ENCODE measurements at places on chromosomes 1 and 21.
A peak's percentile ranks its signal among the peaks of the same experiment; 100 is the strongest.

DNA sequence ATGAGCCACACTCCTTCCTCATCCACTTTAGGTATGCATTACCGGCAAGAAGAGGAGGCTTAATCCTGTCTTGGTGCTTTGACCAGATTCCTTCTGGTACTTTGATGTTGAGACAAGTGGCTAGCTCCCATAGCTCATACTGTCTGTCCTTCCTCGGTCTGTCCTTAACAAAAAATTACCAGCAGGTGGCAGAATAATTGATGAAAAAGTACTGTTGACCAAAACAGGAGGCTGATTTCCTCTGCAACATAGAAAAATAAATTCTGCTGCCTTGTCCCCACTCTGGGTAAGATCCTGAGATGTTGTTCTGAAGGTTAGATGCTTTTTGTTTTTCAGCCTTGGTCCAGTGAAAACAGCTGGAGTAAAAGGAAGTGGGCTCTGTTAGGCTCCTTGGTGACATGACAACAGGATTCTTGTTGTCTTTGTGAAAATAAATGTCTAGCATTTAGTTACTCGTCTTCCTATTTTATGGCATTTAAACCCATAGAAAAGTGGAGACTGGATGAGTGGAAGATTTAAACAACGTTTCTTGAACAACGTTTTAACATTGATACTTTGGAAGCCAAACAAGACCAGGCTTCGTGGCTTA is 11.2 kb upstream of the HJV start:
- peak; percentile 70 for DNase-seq

DNA sequence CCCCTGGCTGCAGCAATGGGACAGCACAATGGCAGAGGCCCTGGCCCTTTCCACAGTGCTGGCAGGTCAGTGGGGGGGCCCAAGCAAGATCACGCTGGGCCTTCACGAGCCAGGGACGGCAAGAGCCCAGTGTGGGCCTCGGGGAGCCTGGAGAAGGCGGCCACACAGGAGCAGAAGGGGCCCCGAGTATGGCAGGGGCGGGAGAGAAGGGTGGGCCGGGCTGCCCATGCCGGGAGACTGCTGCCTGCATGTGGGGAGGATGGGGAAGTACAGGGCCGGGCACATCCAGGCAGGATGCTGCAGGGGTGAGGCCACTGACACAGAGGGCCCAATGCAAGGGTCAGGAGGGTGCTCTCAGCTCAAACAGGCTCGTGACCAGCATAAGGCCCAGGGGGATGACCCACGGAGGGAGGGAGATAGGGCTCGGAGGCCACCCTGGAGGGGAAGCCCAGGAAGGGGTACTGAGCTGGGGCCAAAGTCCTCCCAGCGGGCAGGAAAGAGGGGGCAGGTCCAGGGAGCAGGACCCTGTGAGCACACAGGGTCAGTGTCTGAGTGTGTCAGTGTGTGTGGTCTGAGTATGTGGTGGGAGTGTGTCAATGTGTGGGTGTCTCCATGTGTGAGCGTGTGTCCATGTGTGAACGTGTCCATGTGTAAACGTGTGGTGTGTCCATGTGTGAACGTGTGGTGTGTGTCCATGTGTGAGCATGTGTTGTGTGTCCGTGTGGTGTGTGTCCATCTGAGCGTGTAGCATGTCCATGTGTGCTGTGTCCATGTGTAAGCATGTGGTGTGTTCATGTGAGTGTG is 13.1 kb downstream of the SLC19A1 start:
- DNase-seq: no peak

- peak; percentile 63 for DNase-seq
Measured at GRCh38 chr1:94871031-94871430, 50.9 kb downstream of the SLC44A3 start.

DNA sequence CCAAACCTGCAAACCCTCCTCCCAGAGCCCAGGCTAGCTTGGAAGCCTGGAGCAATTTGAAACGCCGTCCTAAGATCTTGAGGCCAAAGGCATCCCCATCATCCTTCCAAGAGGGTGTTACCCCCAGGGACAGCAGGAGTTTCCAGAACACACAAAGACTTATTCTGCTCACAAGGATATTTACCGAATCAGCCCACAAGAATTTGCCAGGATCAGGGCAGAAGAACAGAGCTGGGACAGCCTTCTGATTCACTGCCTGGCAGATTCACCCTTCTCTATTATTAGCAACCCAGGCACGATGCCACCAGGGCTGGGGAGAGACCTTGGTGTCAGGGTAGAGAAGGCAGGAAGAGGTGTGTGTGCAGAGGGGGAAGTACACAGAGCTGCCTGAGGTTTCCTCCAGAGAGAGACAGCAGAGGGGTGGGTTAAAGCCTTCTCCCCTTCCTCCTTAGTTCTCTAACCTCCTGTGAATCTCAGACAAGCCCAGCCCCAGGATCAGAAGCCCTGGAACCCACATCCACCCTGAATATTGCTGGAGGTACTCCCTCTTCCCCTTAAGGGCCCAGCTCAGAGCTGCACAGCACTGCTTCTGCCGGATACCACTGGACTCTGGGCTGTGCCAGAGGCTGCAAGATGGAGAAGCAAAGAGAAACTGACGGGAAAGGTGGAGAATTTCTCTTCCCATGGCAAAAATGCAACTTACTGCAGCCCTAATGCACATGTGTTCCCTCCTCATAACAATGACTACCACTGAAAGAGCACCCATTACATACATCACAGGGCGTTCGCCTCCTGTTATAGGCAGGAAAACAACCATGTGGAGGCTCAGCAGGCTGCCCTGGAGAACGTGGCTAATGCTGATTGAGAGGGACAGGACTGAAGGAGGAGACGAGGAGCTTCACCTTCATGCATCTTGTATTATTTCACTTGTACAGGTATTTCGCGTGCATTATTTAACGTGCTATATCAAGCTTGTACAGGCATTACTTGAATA is 61.8 kb downstream of the ITPKB start:
- DNase-seq: peak; percentile 94

DNA sequence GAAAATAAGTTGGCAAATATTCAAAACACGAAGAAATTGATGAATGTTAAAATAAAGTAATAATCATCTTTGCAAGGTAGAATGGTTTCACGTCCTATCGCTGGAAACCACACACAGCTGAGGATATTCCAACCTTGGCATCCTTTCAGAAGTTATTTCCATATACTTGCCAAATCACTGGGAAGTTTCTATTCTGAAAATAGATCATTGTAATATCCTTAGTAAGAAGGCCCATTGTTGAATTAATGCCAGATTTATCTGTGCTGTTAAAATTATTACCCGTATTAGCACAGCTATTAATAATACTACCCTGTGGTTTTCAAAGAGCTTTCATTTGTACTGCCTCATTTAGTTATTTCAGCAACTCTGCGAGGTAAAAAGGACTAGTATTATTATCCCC is 81.1 kb downstream of the OLFM3 start:
- no peak for DNase-seq

- no peak for DNase-seq
Measured at GRCh38 chr1:79422726-79423125, 416.2 kb upstream of the ADGRL4 start.

GRCh38 chr1:180415985-180416633 is 86.3 kb downstream of the ACBD6 start:
- DNase-seq: peak; percentile 57

- no peak for DNase-seq
Measured at GRCh38 chr1:4395676-4396075, 258.7 kb upstream of the AJAP1 start.

DNA sequence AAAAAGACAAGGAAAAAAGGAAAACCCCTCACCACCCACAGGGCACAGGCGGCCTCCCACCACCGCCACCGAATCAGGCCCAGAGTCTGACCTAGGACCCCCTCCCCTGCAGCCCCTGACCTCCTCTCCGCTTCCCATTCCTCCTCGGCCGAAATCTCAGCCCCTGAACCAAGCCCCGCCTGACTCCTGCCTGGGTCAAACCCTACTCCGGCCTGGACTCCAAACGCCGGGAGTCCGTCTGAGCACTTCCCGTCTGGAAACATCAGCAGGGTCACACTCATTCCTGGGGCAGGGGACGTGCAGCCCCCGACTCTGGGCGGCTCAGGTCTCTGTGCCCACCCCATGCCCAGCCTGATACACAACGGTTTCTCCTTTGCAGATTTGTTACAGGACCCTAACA is 26.4 kb upstream of the SUMO3 start:
- DNase-seq: no peak

GRCh38 chr1:64487061-64487460 is 17.1 kb downstream of the CACHD1 start:
- DNase-seq: no peak

DNA sequence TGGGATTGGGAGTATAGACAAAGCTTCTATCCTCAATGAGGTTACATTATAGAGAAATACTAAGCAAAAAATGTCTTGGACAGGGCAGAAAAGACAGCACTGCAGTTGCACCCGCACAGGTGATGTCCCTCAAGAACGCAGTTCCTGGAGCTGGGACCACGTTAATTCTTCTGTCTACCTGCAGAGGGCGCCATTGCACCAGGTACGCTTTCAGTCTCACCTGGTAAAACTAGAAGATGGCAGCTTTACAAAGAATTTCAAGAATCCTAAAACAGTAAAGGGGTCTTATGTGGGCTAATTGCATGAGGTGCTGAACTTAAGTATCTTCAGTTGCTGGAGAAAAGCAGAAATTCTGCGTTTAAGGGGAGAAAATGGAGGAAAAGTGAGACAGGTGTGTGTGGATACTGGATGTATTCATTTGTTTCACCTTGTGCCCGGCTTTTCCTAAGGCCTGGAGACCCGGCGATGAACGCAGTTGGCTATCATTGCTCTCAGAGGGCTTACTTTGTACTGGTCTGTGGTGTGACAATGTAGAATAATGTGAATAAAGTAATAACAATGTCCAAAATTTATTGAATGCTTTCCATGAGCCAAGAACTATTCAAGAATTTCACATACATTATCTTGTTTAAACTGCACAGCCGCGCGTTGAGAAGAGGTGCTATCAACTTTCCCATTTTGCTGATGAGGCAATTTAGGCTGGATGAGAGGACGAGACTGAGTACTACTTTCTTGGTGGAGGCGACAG is 276.3 kb upstream of the GREM2 start:
- peak; percentile 17 for DNase-seq

GRCh38 chr1:17546946-17547670 is 7.6 kb downstream of the ARHGEF10L start:
- no peak for DNase-seq
